ENCODE measurements at places on chromosomes 3 and 15. TPM values are rescaled to one million over a fixed set of nuclear protein-coding genes. Genes with fewer than 3 reads are reported as not detected.
A peak's percentile ranks its signal among the peaks of the same experiment; 100 is the strongest.

SNUPN gene
- 29.8 TPM for total RNA-seq

EEF1AKMT4 gene
- 9.8 TPM for total RNA-seq

LRRN1 gene
- total RNA-seq, result 269 TPM

GRCh38 chr15:57462381-57462780 is 86.1 kb downstream of the CGNL1 start:
- no peak for DNase-seq

GRCh38 chr3:18735005-18735404 is 309.9 kb upstream of the SATB1 start:
- no peak for DNase-seq

- no peak for DNase-seq
Observed at GRCh38 chr3:159077860-159078259, 276.0 kb downstream of the MFSD1 start.

DNA sequence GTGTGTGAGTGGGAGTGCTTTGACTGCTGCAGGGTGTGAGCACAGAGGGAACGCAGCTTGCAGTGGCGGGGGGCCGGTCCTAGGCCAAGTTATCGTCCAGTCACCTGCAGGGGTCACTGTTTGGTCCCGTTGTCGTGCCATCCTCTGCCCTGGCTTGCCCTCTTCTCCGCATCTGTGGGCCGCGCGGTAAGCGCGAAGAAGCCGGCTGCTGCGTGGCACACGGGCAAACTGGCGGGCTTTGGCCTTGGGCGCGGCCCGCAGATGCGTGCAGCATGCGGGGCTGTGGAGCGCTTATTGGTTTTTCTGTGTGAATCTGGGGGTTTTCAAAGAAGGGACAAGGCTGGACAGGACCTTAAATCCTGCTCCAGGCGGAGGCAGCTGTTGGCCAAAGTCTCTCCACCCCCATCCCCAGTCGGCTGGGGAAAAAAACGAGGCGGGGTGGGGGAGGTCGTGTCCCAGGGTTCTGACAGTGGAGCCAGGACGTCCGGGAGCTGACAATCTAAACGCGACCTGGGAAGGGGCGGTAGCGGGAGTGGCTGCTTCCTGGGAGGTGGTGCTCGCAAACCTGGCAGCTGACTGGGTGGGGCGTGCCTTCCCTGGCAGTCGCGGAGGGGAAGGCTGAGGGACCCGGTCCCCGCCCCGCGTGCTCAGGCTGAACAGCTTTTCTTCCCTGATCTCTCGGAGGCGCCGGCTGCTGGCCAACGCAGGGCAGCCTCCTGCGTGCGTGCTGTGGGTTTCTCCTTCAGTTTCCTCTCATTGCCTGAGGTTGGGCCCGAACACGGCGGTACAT is 39.7 kb upstream of the VEPH1 start:
- DNase-seq, result peak; percentile 82

- DNase-seq, result peak; percentile 20
Observed at GRCh38 chr3:46671541-46672348, 21.7 kb downstream of the ALS2CL start.

ZNF774 gene
- total RNA-seq, result 2.5 TPM

Data from H9 (cell line).